ENCODE measurements at places on chromosomes 4 and X.

DNA sequence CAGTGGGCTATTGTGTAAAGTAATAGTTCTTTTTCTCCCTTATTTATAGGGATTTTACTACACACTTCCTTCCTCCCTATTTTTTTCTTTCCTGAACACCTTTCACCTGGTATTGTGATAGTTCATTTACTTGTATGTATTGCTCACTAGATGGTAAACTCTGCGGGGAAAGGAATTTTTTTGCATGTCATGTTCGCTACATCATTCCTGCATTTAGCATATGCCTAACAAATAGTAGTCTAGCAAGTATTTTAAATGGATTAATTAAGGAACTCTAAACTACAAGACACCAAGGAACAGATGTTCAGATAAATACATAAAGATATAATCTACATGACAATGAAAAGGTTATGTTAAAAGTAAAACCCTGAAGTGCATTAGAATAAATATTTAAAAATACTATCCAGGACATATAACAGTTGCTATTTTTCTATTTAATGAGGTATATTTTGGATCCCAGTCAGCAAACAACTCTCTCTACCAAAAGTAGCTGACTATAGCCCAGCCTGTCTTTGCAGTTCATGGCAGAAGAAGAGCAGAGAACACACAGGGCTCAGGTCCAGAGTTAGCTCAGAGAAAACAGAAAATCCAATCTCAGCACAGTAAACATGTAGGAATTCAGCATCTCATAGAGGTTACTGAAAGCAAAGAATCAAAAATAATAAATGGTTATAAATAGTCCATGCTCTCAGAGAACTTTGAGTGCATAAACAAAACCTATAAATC is 87.8 kb downstream of the PACRGL start:
- DNase-seq, result no peak

- DNase-seq, result no peak
These were observed 3.3 kb downstream of the HTT start for GRCh38 chr4:3077796-3078195.

- no peak for DNase-seq
These were observed 14.1 kb upstream of the SMIM43 start for GRCh38 chr4:121778991-121779628.

GRCh38 chr4:8915201-8916200 is 43.9 kb upstream of the HMX1 start:
- DNase-seq, result no peak

GRCh38 chr4:154332681-154333421 is 158.7 kb downstream of the DCHS2 start:
- DNase-seq, result peak; percentile 38

- no peak for DNase-seq
These were observed 79.7 kb upstream of the EDNRA start for GRCh38 chr4:147401221-147401620.

- no peak for DNase-seq
These were observed 42.4 kb downstream of the KIAA0232 start for GRCh38 chr4:6824772-6825402.

GRCh38 chr4:102809691-102810090 is 17.7 kb downstream of the UBE2D3 start:
- DNase-seq, result no peak

GRCh38 chr4:150853882-150854281 is 161.2 kb downstream of the LRBA start:
- DNase-seq, result no peak

DNA sequence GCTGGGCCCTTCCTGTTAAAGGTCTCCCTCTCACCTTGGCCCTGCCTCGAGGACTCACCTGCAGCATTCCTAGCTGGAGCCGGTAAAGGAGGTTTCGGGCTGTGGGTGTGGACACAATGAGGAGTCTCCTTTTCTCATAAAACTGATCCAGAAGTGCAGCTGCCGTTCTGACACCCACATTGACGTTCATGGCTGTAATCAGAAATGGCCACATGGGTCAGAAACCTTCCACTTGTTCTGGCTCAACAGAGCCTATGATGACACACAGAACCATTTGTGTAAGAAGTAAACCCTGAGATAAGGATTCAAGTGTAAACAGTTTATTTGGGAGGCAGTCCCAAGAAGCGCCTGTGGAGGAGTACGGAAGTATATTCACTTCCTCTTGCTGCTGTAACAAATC is 63.8 kb downstream of the SRPX start:
- DNase-seq, result no peak

- no peak for DNase-seq
These were observed 76.2 kb downstream of the DOCK11 start for GRCh38 chrX:118571836-118572235.

DNA sequence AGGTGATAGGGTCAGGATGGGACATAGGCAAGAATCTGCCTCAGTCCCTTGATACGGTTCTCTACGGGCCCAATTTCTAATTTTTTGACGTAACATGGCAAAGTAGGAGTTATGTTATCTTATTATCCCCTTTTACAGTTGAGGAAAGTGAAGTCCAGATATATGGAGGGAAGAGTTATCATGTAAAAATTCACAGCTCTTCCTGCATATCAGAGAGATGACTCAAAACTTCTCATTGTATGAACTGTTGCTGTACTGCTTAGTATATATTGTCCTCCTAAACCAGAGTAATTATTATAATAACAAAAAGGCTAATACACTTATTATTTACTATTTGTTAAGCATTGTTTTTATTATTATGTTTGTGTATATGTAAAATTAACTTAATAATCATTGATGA is 260.5 kb upstream of the IGFBP7 start:
- no peak for DNase-seq

- DNase-seq, result peak; percentile 2
These were observed 250.1 kb downstream of the SNCA start for GRCh38 chr4:89586864-89587263.

DNA sequence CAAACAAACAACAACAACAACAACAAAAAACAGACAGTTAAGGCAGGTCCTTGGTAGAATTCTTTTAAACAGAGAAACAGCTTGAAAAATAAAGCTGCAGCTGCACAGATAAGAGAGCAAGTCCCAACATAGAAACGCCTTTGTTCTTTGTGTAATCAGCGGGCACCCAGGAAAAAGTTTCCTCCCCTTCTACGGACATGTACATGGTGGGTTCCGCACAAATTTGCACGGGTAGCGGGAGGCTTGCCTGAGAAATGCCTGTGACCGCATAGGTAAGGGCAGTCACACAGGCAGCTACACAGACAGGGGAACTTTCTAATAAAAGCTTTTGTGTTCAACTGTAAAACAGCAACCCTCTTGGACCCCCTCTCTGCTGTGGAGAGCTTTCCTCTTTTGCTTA is 25.7 kb upstream of the CT47A1 start:
- DNase-seq, result no peak

GRCh38 chrX:30957753-30958152 is 68.7 kb upstream of the TAB3 start:
- no peak for DNase-seq

DNA sequence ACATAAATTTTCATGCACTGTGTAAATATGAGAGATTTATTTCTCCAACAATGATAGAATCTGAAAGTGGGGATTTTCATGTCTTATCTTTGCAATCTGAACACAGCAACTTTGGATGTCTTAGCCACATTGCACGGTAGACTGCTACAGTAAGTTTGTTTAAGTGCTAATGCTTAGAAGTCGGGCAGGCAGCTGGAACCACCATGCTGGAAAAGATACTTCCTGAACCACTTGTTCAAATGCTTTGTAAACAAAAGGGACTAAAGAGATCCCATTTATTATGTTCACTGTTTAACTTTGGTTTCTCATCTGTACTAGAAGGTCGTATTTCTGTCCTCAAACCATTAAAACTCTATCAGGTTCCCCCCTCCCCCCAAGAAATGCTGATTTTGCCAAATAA is 555.9 kb upstream of the DIPK2B start:
- no peak for DNase-seq

GRCh38 chrX:69264158-69264581 is 98.9 kb upstream of the PJA1 start:
- no peak for DNase-seq

- no peak for DNase-seq
These were observed 37.3 kb upstream of the BBS12 start for GRCh38 chr4:122695226-122695625.

DNA sequence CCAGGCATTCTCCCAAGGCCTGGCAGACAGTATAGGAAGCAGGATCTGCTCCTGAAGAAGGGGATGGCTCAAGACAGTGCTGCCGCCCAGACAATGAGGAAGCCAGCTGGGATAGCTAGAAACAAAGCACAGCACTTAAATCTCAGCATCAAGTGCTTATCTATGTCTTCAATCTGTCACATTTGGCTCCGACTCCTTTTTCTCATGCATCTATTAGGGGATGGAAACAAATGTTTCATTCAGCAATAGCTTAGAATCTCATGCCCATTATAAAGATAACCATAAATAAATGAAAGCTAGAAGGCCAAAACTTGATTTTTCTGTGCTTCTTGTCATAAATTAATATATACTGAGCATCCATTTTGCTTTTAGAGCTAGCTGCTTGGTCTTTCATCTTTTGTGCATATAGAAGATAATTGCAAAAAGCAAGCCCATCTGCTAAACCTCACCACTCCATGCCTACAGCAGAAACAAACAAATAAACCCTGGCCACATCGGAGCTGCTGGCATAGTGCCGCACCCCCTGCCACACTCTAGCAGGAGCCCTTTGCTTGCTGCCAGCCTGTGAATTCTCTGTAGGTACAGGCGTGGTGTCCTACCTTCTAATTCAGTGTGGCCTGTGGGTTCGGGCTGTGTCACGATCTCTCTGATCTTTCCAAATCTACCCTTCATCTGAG is 75.9 kb downstream of the AASDH start:
- DNase-seq, result no peak

- DNase-seq, result no peak
These were observed 48.6 kb upstream of the ARHGAP24 start for GRCh38 chr4:85426366-85426765.

- DNase-seq, result no peak
These were observed 44.1 kb upstream of the SGMS2 start for GRCh38 chr4:107780665-107781064.

GRCh38 chrX:11138498-11139390 is 27.6 kb downstream of the HCCS start:
- no peak for DNase-seq

- no peak for DNase-seq
These were observed 97.6 kb downstream of the SLC34A2 start for GRCh38 chr4:25753239-25753638.

- no peak for DNase-seq
These were observed 44.1 kb upstream of the KDR start for GRCh38 chr4:55169352-55169961.

GRCh38 chrX:2732076-2732475 is 19.8 kb upstream of the XG start:
- no peak for DNase-seq

GRCh38 chr4:3791910-3792542 is 25.8 kb downstream of the ADRA2C start:
- DNase-seq, result no peak

GRCh38 chr4:138680989-138681604 is 334.5 kb upstream of the NOCT start:
- DNase-seq, result peak; percentile 74

DNA sequence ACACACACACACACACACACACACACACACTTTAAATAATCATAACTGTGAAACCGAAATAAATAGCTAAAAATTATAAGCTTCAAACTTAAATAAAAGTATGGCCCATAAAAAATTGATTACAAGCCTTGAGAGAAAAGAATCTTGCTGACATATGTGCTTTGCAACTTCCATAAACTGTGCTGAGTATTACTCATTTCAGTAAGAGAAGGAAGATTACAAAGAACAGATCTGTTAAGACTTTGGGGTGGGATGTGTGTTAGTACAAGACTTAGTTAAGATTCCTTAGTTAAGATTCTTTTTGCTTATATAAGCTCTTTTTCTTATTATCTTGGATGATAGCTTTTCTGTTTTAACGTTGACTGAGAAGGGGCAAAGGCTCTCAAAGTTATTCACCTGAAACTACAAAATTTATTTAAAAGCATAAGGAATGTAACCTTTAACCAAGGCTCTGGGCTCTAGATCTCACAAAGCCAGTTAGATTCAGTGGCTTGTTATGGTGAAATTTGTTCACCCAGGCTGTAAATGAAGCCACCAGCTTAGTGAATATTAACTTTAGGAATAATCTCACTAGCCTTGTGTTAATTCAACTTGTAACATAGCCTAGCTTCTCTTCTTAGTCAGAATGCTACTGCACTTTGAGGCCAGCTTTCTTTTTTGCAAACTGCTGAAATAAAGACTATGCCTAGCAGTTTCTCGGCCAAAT is 58.2 kb downstream of the ARSJ start:
- no peak for DNase-seq

DNA sequence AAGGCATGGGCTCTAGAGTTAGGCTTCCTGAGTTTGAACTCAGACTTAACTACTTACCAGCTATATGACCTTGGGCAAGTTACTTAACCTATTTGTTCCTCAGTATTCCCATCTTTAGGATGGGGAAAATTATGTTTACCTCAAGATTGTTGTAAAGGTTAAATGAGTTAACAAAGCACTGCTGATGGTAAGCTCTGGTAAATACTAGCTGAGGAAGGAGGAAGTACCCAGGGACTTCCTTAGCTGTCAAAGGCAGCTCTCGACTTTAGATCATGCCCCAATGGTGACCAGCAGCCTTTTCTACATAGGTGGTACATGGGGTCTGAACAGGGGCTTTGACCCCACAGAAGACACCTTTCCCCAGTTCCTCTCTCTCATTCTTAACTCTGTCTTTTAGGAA is 20.1 kb downstream of the ATP7A start:
- no peak for DNase-seq

DNA sequence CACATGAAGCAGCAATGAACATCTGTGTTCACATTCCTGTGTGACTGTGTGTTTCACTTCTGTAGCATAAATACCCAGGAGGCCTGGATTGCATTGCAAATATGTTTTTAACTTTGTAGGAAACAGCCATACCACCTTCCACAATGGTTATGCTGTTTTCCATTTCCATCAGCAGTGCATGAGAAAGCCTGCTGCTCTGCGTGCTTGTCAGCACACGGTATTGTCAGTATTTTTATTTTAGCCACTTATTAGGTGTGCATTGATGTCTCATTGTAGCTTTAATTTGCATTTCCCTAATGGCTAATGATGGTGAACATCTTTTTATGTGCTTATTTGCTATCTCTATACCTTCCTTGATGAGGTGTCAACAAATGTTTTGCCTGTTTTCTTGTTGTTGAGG is 355.9 kb downstream of the TRIML1 start:
- no peak for DNase-seq

GRCh38 chr4:20829617-20830357 is 129.5 kb downstream of the PACRGL start:
- no peak for DNase-seq

DNA sequence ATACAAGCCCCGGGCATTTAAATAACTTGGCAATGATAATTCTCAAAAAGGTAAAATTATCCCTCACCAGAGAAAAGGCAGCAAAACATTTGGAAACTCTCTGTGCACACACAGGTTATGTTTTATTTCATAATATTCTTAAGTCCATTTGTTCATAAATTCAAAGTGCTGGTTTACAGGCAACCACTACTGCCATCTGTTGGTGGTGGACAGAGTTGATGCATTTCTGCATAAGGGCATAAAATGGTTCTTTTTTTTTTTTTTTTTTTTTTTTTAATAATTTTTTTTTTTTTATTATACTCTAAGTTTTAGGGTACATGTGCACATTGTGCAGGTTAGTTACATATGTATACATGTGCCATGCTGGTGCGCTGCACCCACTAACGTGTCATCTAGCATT is 31.5 kb upstream of the IL21 start:
- peak; percentile 40 for DNase-seq

Measured in globus pallidus (tissue), 1 donor.